ENCODE measurements at places on chromosomes 1 and 21. TPM values are rescaled to one million over a fixed set of nuclear protein-coding genes. Genes with fewer than 3 reads are reported as not detected.

H6PD gene
- total RNA-seq, result 70.7 TPM

- no peak for DNase-seq
Observed at GRCh38 chr1:53678507-53678906, 60.5 kb downstream of the GLIS1 start.

HCN3 gene
- total RNA-seq, result 4.7 TPM

DNA sequence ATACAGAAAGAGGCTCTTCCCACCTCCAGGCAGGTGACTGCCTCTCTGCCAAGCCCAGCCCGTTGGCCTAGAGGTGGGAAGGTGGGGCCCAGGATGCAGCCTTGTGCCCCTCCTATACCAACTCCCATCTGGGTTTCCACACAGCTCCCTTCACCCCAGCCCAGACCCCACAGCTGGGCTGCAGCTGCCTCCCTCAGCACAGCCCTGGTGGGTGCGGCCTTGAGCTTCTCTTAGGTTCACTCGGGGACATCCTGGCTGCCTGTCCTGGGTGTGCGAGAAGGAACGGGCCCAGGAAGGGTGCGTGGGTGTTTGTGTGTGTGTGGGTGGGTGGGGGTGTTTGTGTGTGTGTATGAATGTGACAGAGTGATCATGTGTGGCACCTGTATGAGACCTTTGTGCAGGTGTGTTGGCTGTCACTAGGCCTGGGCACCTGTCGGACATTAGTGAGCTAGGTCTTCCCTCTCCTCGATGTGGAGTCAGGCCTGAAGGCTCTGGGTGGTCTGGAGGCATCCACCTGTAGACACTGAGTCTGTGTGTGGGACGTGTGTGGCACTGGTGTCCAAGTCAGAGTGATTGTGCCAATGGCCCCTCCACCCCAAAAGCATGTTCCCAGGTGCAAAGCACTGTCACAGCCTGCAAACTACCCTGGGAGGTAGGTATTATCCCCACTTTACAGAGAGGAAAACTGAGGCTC is 30.7 kb downstream of the FOXO6 start:
- no peak for DNase-seq

DNA sequence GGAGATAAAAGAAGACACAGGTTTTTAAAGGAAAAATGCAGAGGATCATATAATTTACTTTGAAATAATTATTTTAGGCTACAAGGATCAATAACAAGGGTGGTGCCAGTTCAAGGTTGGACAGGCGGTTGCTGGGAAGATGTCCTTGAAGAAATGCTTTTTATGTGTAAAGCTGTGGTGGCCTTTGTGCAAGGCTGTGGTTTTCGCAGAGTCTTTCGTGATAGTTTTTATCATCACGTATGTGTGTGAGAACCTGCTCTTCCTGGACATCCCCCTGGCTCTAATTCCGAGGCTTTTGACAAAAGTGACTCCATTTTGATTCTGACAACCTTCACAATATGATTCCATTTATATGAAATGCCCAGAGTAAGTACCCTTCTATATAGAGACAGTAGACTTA is 85.8 kb upstream of the COG2 start:
- no peak for DNase-seq

TCHH gene
- not detected for total RNA-seq

DNA sequence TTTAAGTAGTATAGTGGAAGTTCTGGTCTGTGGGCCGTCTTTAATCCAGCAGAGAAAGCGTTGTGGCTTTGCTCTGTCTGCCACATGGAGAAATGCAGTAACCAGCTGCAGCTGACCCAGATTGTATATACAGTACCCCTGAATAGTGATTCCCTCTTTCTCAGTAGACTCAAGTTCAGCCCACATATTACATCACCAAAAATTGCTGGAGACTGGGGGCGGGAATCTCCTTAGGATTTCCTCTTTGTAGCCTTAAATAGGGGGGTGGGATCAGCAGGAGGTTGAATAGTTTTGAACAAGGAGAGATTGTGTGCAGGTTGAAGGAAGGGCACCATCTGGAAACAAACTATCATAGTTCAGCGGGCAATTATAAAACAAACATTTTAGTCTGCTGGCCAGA is at the start of gene ANGPTL1:
TSS of gene ANGPTL1 (minus strand) at position 134 of the 400 bp plus-strand sequence. CDS start 5,301 bp downstream, outside the sequence.
- DNase-seq, result no peak

DNA sequence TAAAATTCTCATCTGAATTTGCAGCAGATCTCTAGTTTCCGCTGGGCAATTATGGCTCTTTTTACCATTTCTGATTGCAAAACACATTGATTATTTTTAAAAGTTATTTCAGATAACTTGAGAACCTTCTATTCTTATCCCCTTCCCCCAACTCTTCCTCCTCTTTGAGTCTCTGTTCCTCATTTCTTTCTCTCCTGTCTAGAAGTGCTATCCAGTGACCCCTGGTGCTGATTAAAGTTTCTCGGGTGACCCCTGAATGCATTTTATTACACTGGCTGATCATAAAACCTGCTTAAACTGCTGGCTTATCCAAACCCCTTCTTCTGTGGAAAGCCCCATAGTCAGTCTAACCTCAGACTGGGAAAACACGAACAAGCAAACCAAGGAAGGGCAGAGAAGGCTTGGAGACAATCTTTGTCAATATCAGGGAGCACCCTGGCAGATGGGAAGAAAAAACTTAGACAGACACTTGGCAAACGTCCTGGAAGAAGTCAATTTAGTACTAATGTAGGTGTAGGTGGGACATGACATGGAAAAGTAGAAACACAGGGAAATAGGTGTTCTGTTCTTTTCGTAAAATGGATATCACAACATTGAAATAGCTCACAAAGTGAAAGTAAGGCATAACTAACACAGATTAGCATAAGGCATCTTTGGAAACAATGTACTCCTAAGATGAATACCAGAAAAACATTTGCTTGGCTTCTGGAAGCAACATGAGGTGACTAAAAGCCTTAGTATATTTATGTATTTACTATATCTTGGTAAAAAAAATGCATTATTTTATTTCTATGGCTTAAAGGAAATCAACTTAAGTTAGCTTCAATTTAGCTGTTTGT is 61.4 kb downstream of the GORAB start:
- no peak for DNase-seq

- no peak for DNase-seq
Observed at GRCh38 chr21:39670701-39671100, 58.0 kb downstream of the B3GALT5 start.

DNA sequence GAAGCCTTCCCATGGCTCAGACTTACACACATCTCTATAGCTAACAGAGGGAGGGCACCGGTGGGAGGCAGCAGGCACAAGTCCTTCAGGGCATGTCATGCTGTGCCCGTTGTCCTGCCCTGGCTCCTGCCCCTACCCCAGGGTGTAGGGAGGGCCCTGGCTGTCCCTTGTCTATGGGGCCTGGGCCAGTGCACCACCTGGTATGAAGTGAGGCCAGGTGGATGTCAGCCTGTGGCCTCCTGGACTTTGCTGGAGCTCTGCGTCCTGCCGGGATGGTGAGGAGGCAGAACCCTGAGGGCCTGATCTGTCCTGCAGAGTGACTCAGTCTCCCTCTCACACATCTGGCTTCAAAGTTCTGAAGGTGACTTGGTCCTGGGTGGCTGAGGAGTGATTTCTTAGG is 47.3 kb upstream of the GPR37L1 start:
- DNase-seq, result no peak

KCNH1 gene
- 0.86 TPM for total RNA-seq

GRCh38 chr1:234588386-234588785 is 21.6 kb downstream of the IRF2BP2 start:
- no peak for DNase-seq

HSD11B1 gene
- 4.1 TPM for total RNA-seq

DNA sequence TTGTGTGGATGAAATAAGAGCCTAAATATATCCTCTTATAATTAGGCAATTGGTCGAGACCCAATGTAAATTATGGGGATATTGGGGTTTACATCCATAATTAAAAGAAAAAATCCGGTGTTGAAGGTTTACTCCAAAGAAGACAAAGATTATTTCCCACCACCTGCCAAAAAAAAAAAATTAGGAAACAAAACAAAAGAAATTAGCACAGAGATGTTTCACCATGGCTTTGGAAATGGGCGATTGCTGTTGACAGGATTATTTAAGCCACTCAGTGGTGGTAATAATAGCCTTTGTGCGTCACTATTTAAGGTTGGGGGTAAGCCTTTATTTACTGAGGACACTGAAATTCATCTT is 585 bp upstream of the GLRX2 start:
- DNase-seq, result no peak

GRCh38 chr1:207336559-207337467 is 15.3 kb downstream of the CD55 start:
- DNase-seq, result no peak

- no peak for DNase-seq
Observed at GRCh38 chr1:227311389-227312001, 6.8 kb downstream of the CDC42BPA start.

- DNase-seq, result no peak
Observed at GRCh38 chr1:208088319-208088718, 155.9 kb downstream of the PLXNA2 start.

GRCh38 chr1:29458737-29459619 is 222.7 kb downstream of the PTPRU start:
- DNase-seq, result no peak

- peak; percentile 81 for DNase-seq
Observed at GRCh38 chr1:54577612-54578011, 29.6 kb downstream of the ACOT11 start.
